ENCODE measurements at places on chromosomes 4 and X.

DNA sequence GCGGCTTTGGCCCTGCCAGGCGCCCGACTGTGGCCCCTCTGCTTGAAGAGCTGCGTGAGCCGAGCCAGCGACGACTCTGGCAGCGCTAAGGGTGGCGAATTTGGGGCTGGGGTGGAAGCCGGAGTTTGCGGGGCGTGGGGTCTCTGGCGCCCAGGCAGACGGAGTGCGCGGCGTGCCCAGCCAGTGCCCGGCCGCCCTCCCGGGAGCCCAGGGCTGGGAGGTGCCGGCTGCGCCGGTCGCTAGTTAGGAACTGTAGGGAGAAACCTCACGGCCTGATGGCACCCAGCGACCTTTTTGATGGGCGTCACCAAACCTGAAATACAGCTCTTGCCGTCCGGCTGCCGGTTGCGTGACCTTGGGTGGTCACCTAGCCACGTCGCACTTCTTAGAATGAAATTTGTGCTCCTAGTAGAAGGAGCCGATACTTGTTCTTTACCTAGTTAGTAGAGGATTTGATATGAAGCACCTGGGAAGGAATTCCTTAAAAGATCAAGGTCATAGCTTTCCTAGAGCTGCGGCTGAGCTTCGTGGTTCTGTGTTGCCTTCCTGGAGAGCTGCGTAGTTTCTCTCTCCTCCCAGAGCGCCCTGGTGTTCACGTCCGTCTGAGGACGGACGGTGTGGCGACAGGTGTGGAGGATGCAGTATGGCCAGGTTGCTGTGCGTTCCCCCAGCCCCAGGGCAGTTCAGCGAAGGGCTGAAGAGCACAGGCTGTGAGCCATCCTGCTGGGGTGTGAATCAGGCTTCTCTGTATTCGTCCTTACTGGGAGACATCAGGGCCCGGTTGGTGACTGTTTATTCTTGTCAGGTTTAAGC, 680 bp downstream of the MAEA start:
- no peak for DNase-seq

- no peak for DNase-seq
Measured at GRCh38 chr4:183783306-183783705, 121.8 kb upstream of the STOX2 start.

DNA sequence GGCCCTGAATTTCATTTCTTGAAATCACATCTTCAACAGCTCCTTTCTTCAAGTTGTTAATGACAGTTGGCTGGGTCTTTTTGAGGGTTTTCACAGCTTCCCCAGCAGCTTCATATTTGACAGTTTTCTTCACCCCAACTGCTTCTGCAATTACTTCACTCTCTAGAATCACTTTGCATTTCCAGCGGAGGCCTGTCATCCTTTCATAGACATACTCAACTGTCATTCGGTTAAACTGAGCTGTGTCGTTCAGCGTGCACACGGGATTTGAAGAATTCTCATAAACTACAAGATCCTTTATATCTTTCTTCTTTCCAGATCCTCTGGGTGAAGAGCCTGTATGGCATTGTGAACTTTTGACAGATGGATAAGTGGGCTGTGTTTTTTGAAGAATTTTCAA, 15.4 kb downstream of the UBE2A start:
- DNase-seq = no peak

DNA sequence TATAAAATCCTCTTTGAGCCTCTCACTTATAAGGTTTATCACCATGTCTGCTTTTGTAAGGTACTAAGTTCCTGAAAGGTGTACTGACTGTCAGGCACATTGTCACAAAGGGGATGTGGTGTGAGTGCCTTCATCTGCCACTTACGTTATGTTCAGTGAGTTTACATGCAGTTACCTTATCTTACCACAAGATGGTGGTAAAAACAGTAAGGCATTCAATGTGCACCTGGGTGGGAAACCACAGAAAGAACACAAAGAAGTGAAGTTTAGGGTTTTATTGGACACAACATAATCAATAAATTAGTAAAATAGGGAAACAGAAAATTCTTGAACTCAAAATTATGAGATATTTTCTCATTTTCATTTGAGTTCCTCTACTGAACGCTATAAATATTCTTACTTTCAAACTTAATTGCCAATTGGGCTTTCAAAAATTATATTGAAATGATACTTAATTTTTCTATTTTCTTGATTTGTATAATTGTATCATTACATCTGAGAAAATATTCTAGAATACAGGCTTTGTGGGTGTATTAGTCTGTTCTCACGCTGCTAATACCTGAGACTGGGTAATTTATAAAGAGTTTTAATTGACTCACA, 650.8 kb downstream of the PCDH7 start:
- DNase-seq = peak; percentile 4

DNA sequence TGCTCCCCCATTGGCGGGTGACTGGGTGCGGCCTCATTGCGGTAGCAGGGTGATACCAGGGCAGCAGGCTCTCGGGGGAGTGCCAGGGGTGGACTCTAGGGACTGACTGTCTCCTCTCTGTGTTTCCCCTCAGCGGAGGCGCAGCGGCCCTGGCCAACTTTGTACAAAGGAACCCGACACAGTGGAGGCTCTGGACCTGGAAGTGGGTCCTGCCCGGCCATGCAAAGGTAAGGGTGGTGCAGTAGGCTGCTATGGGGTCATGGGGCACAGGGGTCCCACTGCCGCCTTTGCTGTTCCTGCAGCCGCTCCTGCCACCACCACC, 16.3 kb downstream of the SULT1B1 start:
- DNase-seq = no peak

- DNase-seq = no peak
Measured at GRCh38 chrX:24574743-24575142, 72.4 kb downstream of the PCYT1B start.

- no peak for DNase-seq
Measured at GRCh38 chr4:142566777-142567176, 279.3 kb downstream of the INPP4B start.

- DNase-seq = no peak
Measured at GRCh38 chr4:36614011-36614410, 332.6 kb downstream of the DTHD1 start.

DNA sequence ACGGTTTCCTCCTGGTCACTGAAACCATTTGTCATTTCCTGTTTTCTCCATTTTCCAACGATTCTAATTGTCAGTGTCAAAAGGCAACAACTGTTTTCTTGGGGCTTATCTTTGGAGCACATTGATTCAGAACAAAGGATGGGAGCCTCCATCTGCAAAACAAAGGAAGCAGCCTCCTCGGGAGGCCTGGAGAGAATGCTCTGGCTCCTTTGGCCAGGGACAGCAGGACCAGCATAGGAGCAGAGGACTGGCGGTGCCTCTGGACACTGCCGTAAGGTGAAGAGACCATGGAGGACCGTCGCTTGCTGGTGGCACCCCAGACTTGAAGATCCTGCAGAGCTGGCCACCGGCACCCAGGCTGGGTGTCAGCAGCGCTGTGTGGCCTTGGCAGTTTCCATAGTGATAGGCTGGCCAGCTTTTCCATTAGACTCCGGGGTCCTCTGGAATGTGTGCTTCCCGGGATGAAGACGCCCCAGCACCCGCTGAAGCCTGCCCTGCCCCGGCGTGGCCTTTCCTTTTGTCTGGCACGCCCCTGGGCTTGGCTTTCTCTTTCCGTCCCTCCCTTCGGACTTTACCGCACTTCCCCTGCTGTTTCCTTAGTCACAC, 61.1 kb upstream of the MTM1 start:
- no peak for DNase-seq

- DNase-seq = no peak
Measured at GRCh38 chrX:23503835-23504539, 163.3 kb upstream of the PRDX4 start.

DNA sequence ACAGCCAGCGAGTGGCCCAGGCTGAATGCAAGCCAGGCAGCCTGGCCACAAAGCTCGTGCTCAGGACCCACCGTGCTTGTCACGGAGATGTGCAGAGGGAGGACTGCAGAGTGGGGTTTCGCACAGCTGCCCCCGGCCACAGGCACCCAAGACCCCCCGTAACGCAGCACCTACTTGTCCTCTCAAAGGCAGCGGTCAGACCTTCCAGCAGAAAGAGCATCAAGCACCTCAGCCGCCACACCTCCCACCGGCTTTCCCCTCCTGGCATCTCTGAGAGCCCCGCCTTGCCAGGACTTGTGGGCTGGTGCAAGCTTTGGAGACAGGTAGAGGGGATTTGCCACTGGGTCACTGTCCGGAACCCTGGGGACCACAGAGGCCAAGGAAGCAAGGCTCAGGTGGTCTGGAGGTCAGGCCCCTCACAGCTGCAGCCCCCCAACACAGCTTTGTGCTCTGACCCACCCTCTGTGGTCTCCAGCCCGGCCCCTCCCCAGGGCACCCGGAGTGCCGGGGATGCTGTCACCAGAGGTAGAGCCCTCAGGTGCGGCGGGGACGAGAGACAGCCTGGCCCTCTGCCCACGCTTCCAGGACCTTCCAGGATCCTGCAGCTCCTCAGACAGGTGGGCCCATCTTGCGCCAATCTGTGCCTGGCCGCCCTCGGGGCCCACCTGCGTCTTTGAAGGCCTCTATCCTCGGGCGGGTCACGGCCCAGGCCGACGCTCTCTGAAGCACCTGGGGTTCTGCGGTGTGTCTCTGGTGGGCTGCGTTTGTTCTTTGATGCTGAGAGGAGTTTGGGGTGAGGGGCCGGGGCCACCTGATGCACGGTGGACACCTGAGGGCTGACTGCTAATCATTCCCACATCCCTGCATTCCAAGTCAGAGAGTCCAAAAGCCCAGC, 34.4 kb upstream of the HMX1 start:
- no peak for DNase-seq

DNA sequence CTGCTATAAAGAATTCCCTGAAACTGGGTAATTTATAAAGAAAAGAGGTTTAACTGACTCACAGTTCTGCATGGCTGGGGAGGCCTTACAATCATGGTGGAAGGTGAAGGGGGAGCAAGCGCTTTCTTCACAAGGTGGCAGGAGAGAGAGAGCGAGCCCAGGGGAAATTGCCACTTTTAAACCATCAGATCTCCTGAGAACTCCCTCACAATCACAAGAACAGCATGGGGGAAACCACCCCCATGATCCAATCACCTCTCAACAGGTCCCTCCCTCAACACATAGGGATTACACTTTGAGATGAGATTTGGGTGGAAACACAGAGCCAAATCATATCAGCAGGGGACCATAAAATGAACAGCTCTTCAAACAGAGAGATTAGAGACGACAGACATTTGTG, 198.6 kb downstream of the MAGEB5 start:
- no peak for DNase-seq

- no peak for DNase-seq
Measured at GRCh38 chrX:65679071-65679540, 11.7 kb downstream of the MSN start.

DNA sequence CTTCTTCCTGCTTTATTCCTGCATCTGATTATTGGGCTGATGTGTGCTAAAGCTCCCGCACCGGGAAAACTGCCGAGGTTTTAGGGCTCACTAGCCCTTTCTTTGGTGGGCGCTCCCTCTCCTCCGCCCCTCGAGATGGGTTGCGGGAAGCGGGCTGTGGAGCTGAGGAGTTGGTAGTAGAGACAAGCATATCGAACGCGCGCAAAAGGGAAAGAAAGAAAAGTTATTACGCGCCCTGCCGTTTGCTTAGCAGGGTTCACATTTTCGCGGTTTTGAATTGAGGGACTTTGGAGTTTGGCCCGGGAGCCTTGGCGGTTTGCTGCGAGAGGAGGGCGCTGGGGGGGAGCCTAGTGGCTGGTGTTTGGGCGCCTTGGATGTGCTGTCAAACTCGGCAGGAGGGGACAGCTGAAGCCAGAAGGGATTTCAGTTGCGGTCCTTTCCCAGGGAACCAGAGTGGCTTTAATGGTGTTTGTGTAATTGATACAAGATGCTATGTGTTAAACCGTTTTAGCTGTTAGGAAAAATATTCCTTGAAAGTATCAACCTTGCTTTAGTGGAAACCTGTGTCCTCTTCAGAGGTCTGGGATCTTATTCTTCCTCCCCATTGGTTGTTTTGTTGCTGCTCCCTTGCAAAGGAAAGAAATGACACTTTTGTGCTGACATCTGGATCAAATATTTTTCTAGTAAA, 1.1 kb downstream of the GAB1 start:
- DNase-seq = no peak

DNA sequence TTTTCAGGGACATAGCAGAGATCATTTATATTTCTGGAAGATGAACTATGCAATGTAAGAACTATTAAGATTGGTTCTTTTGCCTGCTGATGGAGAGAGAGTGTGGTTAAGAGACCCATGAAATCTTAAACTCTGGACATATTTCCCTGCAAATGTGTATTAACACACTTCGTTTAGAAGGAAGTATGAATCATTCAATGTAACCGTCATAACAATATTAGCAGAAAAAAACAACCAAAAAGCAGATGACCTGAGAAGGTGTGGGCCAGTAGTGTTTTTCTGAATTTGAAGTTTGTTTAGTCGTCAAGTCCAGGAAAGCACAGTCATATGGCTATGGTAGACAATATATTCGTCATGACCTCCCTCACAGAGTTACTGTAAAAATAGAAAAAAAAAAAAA, 2.5 kb upstream of the TMPRSS11D start:
- no peak for DNase-seq

- no peak for DNase-seq
Measured at GRCh38 chr4:6265546-6265945, 4.1 kb upstream of the WFS1 start.

- no peak for DNase-seq
Measured at GRCh38 chr4:114385195-114385985, 213.2 kb upstream of the UGT8 start.

DNA sequence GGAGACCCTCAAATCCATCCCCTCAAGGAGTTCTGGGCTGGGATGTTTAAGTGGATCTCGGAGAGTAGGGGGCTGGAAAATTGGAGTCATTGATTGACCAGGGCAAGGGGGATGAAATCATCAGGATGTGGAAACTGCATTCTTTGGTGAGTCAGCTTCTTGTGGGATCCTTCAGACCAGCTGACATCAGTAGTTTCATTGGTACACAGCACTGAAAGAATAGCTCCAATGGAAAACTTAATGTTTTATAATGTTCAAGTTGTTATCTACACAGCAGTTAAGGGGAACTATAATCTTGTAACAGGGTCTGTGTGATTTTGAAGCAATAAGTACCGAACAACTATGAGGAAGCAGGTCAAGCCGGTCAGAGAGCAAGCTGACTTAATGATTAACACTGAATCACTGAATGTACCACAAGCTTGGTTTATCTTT, 506.1 kb downstream of the RPA4 start:
- DNase-seq = no peak

DNA sequence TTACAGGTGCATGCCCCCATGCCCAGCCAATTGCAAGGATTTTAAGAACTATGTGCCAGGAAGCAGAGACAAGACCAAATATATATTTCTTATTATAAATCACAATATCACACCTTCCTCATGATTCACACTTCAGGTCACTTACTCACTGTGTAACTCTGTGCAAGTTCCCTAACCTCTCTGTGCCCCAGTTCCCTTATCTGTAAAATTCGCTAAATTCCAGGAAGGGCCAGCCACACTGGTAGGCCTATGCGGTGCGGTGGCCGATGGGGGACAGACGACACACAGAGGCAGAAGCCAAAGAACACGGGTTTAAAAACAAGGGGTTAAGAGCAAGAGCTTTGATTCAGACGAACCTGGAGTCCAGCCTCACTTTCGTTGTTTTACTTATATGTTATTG, 2.8 kb downstream of the TRIM2 start:
- no peak for DNase-seq

DNA sequence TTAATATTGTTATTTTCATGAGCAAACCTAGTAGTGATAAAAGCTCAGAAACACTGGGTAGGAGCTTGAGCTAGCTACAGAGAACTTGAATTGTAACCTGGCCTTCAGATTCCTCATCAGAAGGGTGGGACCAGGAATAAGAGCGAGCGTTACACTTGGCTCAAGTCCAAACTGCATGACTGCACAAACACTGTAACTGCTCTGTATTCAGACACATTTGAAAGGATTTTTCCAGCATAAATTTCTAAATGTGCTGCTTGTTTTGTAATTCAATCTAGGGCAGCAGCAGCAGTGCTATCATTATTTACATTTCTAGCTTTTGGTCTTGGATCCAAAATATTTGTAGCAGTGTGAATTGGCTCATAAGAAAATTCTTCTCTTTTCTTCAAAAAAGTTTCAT, 133.0 kb upstream of the TMLHE start:
- DNase-seq = no peak
